ENCODE measurements at places on chromosomes 4 and X.

- no peak for DNase-seq
These were observed 113.9 kb upstream of the MBNL3 start for GRCh38 chrX:132602701-132603100.

DNA sequence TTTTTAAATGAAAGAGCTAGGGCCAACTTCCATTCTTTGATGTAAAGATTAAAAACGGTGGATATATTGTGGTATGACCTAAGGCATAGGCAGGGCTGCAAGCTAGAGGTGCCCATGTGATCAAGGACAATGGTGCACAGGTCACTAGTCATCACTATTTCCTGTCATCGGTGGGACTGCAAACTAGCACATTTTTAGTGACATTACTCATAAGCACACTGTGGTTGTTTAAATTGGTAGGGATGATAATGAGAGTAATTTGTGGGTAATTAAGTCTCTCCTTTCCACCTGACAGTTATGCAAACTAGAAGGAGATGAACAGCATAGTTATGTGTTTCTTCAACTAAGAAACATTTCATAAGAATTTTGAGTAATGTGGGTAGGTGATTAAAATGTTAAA is 85.4 kb downstream of the GPRIN3 start:
- no peak for DNase-seq

DNA sequence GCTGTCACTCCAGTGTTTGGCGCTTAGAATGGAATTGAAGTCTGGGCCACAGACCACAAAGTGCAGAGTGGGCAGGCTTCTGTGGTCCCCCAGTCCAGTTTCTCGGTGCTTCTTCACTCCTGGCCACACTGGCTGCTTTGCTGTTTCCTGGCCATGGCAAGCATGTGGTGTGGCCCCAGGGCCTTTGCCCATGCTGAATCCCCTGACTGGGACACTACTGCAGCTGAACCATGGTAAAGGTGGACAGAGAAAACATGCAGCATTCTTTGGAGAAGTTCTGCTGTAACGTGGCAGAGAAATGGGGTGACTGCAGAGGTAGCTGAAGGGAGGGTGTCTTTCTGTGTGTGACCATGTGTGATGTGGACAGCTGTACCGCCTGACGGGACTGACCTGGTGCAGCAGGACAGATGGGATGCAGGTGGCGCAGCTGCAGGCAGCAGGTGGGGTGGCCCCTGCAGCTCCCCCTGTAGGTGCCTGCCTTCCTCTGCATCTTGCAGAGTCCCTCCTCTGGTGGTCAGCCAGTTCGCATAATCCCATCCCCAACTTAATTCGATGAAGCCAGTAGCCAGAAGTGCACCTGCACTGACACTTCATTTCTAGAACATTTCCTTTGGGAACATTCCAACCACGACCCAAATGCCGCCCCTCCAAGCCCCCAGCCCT is 13.2 kb upstream of the S100P start:
- no peak for DNase-seq

- no peak for DNase-seq
These were observed 65.6 kb downstream of the DCAF8L1 start for GRCh38 chrX:27915617-27916016.

GRCh38 chr4:154464654-154465053 is 26.9 kb downstream of the DCHS2 start:
- no peak for DNase-seq

DNA sequence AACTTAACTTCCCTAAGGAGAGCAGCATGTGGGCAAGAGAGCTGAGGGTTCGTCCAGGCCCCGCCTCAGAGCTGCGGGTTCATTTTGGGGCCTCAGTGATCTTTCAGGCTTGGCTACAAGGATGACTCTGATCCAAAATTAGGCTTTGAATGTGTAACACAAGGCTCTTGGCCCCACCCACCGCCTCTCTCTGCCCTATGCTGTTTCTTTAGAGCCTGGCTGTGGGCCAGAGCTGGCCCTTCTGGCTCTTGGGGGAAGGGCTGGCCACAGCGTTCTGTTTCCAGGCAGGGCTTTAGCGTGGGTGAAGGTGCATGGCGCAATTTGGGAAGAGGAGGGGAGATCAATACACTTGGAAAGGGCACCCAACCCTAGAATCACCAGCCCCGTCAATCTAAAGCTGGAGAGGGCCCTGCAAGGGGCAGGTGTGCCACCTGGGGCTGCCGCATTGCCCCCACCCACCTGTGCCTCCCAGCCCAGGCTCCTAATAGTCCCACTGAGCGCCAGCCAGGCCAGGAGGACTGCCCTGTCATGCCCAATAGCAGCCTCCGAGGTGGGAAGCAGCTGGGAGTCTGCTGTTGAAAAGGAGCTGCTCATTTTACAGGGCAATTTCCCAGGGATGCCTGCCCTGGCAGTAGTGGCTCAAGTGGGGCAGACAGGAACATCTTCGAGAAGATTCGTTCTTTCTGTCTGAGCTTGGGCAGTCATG is 84.5 kb upstream of the MAML3 start:
- DNase-seq, result peak; percentile 42

GRCh38 chr4:145217349-145217748 is 37.0 kb upstream of the OTUD4 start:
- no peak for DNase-seq

DNA sequence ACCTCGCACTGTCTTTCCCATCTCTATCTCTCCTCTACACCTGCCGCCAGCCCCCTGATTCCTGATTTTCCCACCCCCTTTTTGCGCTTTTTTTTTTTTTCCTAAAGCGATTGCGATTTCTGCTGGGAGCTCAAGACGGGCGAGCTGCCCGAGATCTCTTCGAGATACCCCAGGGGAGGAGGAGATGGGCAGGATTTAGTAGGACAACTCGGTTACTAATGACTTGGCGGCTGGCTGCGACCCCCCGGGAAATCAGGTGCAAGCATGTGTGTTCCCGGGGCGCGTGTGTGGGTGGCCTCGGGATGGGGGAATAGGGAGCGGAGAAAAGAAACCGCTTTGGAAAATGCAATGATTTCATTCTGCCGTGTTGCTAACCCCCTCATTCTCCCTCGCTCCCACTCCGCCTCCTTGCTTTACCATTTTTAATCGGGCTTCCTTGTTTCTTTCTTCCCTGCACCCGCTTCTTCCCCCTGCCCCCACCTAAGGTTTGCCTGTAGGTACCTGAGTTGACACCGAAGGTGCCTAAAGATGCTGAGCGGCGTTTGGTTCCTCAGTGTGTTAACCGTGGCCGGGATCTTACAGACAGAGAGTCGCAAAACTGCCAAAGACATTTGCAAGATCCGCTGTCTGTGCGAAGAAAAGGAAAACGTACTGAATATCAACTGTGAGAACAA is 4.4 kb downstream of the SLITRK2 start:
- no peak for DNase-seq

GRCh38 chr4:30471861-30472260 is 248.3 kb upstream of the PCDH7 start:
- no peak for DNase-seq

DNA sequence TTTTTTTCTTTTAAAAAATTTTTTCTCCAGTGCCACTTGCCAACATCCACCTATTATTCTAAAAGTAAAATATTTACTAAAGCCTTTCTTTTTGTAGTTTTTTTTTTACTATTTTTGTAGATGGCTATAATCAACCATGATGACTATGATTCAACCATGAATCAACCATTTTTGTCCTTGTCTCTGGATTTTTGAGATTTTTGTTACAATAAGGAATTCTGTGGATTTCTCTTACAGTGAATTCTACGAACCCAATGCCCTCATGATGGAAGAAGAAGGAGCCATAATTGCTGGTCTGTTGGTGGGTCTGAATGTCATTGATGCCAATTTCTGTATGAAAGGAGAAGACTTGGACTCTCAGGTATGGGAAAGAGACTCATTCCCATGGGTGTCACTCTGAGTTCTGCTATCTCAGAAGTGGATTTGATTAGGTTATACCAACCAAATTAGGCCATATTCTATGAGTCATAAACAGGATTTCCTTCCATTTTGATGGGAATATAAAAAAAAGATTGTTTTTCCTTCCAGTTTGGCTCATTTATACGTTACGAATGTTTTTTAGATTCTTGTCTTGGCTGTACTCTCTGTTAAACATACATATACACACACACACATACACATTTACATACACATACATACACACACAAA is 46.7 kb downstream of the RUFY3 start:
- DNase-seq, result no peak

DNA sequence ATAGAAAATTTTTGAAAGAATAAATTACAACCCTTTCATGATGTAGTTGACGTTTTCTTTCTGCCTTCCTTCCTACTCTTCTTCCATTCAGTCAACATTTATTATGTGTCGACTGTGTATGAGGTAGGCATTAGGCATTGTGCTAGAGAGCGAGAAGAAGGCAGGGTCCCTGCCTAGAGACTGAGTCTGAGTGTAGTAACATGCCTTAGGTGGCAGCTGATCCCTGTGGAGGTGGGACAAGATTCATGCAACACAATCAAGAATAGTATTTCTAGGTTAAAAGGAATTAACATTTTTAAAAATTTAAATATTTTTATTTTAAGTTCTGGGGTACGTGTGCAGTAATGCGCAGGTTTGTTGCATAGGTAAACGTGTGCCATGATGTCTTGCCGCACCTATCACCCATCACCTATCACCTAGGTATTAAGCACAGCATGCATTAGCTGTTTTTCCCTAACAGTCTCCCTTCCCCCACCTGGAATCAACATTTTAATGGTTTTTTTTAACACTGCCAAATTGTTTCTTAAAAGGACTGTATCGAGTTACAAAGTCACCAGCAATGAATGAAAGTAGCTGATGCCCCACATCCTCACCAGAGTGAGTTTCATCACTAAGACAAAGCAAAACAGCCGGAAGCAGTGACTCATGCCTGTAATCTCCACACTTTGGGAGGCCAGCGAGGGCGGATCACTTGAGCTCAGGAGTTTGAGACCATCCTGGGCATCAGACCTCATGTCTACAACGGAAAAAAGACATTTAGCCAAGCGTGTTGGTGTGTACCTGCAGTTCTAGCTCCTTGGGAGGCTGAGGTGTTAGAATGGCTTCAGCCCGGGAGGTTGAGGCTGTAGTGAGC is 84.0 kb downstream of the WWC2 start:
- no peak for DNase-seq

DNA sequence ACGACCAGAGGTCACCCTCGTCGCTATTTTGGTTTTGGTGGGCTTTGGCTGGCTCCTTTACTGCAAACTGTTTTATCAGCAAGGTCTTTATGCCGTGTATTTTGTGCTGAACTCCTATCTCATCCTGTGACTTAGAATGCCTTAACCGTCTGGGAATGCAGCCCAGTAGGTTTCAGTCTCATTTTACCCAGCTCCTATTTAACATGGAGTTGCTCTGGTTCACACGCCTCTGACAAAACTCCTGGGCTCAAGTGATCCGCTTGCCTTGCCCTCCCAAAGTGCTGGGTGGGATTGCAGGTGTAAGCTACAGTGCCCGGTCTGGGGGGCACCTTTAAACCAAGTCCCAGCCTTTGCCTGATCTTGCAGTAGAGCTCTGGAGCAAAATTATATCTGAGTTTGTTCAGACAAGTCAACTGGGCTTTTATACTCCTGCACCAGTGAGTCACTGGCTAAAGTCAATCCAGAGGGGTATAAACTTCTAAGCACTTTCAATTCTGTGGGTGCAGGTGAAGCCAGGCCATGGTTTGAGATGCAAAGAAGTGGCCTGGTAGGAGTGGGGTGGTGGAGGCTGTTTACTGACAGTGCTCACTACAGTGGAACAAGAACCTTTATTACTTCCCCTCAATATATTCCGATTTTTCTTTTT is 50.2 kb downstream of the MGST2 start:
- DNase-seq, result no peak

- no peak for DNase-seq
These were observed 788.6 kb downstream of the GLUD2 start for GRCh38 chrX:121836000-121836399.

GRCh38 chr4:1366371-1367229 is 19.6 kb downstream of the UVSSA start:
- no peak for DNase-seq

DNA sequence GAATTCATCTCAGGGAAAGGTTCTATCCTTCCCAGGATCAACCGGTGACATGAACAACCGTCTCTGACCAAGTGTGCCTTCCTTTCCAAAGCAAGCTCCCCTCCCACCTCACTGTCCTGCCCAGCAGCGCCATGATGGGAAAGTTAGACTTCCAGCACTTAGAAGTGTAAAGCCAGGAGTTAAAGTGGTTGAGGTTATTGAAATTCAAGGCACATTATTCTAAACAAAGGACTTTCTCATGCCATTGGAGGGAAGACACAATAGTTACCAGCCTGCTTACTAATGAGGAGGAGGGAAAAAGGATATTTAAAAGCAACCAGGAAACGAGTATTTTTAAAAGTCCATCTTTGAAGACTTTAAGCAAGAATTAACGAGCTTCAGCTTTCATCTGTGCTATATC is 96.8 kb downstream of the NSUN7 start:
- no peak for DNase-seq

GRCh38 chrX:40573763-40574162 is 7.0 kb upstream of the ATP6AP2 start:
- no peak for DNase-seq

GRCh38 chr4:42490015-42490414 is 92.7 kb downstream of the SHISA3 start:
- no peak for DNase-seq

DNA sequence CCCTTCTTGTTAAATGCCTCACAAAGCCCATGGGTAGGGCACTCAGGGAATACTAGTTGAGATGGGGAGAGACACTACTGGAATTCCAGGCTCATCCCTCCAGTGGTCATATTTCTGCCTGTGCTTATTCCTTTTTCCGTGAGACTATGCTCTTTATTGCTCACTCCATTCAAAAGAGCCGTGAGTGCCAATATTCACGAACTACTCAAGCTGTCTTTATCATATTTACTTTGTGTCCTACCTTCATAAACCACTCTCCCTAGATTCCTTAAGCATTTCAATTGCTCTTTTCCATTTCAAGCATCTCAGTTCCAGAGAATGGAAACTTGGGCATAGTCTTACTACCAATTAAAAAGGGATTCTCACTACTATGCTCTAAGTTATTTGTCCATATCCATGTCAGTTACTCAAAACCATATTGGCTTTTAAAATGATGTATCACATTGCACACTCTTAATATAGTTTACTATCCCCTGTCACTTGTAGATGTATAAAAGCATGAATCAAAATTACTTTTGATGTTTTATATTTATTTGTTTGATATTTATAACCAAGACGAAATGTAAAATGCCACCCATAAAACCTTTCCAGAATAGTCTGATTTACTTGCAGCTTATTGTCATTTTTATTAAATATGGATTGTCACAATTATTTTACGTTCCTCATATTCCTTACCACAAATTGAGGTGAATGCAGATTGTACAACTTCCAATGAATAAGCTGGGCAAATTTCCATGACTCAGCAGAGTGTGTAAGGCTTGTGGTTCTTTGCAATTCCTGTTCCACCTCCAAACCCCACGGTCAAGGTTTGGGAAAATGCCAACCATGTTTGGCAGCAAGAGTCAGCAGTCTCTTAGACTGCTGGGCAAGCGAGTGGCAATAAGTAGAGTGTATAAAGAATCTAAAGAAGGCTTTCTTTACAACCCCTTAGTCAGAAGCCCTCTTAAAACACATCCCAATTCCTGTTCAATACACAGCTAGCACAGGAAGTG is 24.4 kb downstream of the ENOX2 start:
- DNase-seq, result peak; percentile 13

- DNase-seq, result no peak
These were observed 17.5 kb upstream of the SH3KBP1 start for GRCh38 chrX:19904778-19905367.

DNA sequence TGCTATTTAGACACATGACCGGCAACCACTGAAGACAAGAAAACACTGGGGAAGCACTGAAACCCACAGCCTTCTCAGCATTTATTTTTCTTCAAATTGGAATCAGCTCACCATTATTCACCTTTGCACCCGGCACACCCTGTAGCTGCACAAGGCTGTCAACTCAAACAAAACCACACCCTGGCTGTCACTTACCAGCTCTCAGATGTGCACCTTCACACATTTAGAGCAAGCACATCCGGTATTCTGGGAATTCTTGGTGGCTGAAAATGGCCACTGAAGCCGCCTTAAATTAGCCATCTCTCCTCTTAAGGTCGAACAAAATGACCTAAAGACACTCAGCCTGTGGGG is 5.9 kb downstream of the ZFYVE28 start:
- no peak for DNase-seq

All from NCI-H187 treated with DMSO at 0.1 percent for 48 hours (cell line).